Hepatocyte (in vitro differentiated cells): ENCODE measurements at places on chromosomes 6 and 20.

GRCh38 chr6:122818866-122819265, 29.8 kb downstream of the SMPDL3A start:
- no peak overlapping the region for H3K27ac ChIP-seq
- H3K36me3 ChIP-seq = no peaks in the 10 kb centered on the region
- no peaks in the 10 kb centered on the region for H3K27me3 ChIP-seq
- DNase-seq = no peak
- no peaks in the 10 kb centered on the region for H3K4me1 ChIP-seq
- H3K4me3 ChIP-seq = no peak overlapping the region

DNA sequence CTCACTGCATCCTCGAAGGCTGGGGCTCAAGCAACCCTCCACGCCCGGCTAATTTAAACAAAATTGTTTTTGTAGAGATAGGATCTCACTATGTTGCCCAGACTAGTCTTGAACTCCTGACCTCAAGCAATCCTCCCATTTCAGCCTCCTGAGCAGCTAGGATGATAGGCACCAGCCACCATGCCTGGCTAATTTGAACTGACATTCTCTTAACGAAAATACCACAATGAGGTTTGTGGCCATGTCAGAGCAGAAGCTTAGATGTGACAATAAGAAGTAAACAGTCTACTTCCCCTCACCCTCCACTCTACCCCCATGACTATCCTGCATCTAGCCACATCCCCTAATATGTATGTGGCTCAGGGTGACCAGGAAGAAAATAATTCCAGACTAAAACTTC, 74.8 kb upstream of the PLCB4 start:
- no peak for DNase-seq

DNA sequence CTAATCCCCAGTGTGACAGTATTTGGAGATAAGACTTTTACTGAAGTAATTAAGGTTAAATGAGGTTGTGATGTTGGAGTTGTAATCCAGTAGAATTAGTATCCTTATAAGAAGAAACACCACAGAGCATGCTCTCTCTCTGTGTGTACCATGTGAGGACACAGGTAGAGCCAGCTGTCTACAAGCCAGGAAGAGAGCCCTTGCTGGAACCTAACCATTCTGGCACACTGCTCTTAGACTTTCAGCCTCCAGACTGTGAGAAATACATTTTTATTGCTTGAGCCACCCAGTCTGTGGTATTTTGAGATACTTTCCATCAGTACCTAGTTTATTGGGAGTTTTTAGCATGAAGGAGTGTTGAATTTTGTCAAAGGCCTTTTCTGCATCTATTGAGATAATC, 110.2 kb downstream of the PHF3 start:
- no peak overlapping the region for H3K27ac ChIP-seq
- H3K4me3 ChIP-seq = no peak overlapping the region
- no peaks in the 10 kb centered on the region for H3K4me1 ChIP-seq

GRCh38 chr6:47785182-47785581, 3.4 kb downstream of the OPN5 start:
- H3K27me3 ChIP-seq = no peaks in the 10 kb centered on the region
- H3K4me1 ChIP-seq = peaks cover 3% of the 10 kb centered on the region
- H3K27ac ChIP-seq = no peak overlapping the region
- DNase-seq = no peak
- no peak overlapping the region for H3K4me3 ChIP-seq

GRCh38 chr6:20056350-20056992, 155.8 kb downstream of the MBOAT1 start:
- no peaks in the 10 kb centered on the region for H3K4me1 ChIP-seq
- H3K27me3 ChIP-seq = no peaks in the 10 kb centered on the region
- no peak overlapping the region for H3K4me3 ChIP-seq

GRCh38 chr20:41407607-41408006, 41.0 kb upstream of the EMILIN3 start:
- no peak overlapping the region for H3K27ac ChIP-seq
- H3K27me3 ChIP-seq = no peaks in the 10 kb centered on the region
- no peak for DNase-seq
- no peak overlapping the region for H3K4me3 ChIP-seq
